Activated CD4-positive, alpha-beta T cell treated with anti-CD3 and anti-CD28 coated beads, Interleukin-2, Interleukin-6, amounts not matched to agents 100 ng/mL and 50 ng/mL, durations not matched to agents 16 hours and 8 hours (primary cell): ENCODE measurements at places on chromosomes 5 and 9.
A peak's percentile ranks its signal among the peaks of the same experiment; 100 is the strongest.

DNA sequence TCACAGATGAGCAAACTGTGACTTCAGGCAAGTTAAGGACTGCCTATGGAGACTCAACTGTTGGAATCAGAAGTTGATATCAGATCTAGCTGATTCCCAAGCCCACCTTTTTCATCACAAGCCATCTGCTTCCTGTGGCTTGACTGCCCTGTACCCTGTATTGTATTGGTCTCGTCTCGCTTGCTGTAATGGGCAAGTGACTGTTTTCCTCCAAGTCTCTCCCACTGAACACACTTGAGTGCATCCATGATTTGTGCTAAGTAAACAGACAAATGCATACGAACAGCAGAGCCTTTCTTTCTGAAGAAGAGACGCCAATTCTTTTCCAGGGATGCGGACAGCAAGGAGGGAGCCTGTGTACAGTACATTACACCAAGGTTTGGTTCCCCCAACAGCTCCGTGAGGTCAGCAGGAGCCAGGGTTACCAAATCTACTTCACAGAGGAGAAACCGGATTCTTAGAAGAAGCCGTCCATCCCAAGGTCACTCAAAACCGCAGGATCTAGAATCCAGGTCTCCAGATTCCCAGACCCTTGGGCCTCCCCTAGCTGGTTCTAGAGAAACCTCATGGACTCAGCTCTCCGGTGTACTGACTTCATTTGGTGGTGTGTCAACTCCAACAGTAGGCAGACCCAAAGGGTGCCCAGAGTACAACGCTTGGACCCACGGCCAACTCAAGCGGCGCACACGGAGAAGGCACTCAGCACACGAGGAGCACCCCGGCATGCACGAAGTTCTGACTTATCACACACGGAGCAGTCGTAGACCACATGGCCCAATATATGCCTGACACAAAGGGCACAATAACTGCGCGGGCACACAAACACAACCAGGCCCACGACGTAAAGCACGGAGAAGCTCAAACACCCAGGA, 1.1 kb downstream of the BAG1 start:
- DNase-seq, result no peak

- DNase-seq, result no peak
These were observed 70.3 kb upstream of the MAP1B start for GRCh38 chr5:72036951-72037350.

DNA sequence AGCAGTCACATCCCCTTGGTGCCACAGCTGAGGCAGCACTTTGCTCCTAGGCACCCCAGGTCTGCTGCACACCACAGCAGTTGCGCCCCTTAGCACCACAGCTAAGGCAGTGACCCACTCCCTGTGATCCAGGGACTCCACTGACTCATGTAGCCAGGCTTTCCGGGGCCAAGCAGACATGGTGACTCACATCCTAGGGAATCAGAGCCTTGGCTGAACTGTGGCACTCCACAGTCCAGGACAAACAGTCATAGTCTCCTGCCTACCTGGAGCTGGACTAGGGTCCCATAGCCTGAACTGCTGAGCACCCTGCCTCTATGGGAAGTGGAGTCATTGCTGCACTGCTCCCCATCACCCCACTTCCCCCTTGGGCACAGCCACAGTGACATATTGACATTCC, 338.7 kb downstream of the NPR3 start:
- no peak for DNase-seq

GRCh38 chr5:16855485-16855884, 80.6 kb downstream of the MYO10 start:
- DNase-seq, result no peak

GRCh38 chr5:140795259-140795641, 598 bp downstream of the PCDHA2 start:
- no peak for DNase-seq

GRCh38 chr9:34382879-34383278, 6.2 kb upstream of the MYORG start:
- DNase-seq, result no peak

DNA sequence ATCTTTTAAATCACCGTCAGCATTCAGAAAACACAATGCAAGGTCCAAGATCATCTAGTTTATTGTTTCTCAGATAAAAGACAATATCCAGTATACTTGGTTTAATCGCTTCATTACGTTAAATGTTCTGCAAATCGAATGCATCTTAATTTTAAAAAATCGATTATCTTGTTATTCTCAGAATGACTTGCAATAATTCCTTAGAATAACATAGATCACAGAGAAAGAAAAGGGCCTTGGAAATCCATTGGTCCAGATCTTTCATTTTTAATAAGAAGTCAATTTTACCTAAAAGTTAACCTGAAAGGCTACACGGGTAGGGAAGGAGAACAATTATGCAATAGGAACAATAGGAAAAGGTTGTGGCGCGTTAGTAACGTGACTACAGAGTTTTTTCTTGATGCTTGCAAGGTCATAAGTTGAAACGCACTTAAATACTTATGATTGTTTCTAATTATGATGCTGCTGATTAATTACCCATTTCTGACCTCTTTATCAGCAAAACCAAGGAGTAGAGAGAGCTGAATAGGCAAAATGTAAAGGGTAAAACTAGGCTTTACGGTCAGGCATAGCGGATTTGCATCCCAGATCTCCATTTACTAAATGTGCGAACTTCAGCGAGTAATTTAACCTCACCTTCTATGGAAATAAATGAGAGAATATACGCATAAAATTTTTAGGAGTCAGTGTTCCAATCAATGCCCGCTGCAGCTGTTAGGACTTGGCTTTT, 769 bp upstream of the LYRM7 start:
- DNase-seq, result no peak

- no peak for DNase-seq
These were observed 416.6 kb downstream of the ARHGEF28 start for GRCh38 chr5:74042559-74042958.

DNA sequence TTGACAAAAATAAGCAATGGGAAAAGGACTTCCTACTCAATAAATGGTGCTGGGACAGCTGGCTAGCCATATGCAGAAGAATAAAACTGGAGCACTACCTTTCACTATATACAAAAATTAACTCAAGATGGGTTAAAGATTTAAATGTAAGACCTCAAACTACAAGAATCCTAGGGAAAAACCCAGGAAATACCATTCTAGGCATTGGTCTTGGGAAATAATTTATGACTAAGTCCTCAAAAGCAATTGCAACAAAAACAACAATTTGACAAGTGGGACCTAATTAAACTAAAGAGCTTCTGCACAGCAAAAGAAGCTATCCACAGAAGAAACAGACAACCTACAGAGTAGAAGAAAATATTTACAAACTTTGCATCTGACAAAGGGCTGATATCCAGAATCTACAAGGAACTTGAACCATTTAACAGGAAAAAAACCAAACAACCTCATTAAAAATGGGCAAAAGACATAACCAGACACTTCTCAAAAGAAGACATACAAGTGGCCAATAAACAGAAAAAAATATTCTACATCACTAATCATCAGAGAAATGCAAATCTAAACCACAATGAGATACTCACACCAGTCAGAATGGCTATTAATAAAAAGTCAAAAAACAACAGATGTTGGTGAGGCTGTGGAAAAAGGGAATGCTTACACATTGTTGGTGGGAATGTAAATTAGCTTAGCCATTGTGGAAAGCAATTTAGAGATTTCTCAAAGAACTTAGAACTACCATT, 75.2 kb upstream of the CPEB4 start:
- no peak for DNase-seq

GRCh38 chr5:50751064-50751657, 84.7 kb downstream of the PARP8 start:
- peak; percentile 72 for DNase-seq

DNA sequence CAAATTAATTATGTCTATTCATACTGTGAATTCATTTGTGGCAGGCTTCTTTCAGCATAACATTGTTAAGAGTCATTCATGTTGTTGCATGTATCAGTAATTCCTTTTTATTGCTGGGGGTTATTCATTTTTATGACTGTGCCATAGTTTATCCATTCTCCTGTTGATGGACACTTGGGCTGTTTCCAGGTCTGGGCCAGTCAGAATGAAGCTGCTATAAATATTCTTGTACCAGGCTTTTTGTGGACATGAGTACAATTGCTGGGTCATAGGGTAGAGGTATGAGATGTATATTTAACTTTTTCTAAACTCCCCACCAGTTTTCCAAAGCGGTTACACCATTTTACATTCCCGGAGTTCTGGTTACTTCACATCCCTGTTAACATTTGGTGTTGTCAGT, 13.6 kb downstream of the PRPF4 start:
- no peak for DNase-seq
